Foreskin keratinocyte (primary cell): ENCODE measurements at places on chromosomes 1 and 21.

DNA sequence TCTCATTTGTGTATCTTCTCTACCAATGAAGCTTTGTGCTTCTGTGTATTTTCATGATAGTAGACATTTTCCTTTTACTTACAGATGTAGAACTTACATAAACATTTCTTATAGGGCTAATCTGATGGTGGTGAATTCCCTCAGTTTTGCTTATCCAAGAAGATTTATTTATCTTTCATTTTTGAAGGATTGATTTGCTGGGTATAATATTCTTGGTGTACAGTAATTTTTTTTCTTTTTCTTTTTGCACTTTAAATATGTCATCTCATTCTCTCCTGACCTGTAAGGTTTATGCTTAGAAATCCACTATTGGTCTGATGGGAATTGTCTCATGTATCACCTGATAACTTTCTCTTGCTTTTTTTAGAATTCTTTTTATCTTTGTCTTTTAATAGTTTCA is 127.6 kb upstream of the KCTD3 start:
- DNase-seq: no peak

- DNase-seq: no peak
Observed at GRCh38 chr1:179996099-179996498, 41.5 kb downstream of the CEP350 start.

GRCh38 chr1:204493984-204494280 is 673 bp downstream of the PIK3C2B start:
- DNase-seq: no peak

DNA sequence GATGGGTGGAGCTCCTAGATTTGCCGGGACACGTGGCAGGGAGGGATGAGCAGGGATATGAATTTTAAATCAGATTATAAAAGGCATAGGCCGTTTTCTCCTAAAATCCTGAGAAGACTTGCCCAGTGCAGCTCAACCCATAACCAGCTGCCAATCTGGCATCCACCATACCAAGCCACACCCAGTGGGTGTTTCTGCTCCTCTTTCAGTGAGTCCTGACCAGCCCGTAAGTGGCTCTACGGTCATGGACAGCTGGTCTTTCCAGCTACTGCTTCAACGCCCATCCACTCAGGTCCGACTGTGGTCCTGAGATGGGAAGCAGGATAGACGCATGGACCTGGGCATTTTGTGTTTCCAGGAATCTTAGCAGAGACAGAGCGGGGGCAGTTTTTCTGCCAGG is 107.2 kb downstream of the LAMC2 start:
- DNase-seq: no peak

DNA sequence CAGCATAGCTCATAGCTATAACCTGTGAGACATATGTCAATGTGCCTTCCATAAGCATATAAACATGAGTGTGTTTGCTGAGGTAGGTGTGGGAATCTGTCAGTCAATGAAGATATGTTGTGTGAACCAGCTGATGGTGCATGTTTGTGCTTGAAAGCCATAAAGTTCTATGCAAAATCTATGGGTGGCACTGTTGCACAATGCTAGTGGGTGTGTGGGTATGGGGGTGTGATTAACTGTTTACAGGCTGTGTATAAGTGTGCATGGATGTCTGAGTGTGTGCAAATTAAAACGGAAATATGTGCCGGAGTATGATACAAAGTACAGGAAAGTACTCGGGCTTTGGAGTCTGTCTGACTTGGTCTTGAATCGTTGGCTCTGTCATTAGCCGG is 1.0 kb upstream of the ATP2B4 start:
- peak; percentile 93 for DNase-seq

- no peak for DNase-seq
Observed at GRCh38 chr1:173414539-173415226, 62.5 kb upstream of the PRDX6 start.

GRCh38 chr1:115727706-115728249 is 40.7 kb downstream of the CASQ2 start:
- peak; percentile 70 for DNase-seq

GRCh38 chr1:71956613-71957285 is 325.6 kb downstream of the NEGR1 start:
- DNase-seq: no peak

DNA sequence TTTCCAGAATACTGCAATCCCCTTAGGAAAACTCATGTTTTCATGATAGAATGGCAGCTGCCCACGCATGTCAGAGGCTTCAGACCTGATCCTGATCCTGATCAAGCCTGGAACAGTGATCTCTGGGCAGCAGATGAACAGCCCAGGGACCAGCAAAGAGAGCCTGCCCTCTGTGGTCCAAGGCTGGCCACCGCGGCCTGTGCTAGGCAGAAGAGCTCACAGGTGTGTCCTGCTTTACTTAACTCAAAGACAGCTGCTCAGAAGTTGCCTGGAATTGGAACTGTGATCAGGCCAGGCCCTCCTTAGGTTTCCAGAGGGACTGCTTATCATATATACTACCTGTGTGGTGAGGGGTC is 21.2 kb upstream of the BCAR3 start:
- DNase-seq: no peak

DNA sequence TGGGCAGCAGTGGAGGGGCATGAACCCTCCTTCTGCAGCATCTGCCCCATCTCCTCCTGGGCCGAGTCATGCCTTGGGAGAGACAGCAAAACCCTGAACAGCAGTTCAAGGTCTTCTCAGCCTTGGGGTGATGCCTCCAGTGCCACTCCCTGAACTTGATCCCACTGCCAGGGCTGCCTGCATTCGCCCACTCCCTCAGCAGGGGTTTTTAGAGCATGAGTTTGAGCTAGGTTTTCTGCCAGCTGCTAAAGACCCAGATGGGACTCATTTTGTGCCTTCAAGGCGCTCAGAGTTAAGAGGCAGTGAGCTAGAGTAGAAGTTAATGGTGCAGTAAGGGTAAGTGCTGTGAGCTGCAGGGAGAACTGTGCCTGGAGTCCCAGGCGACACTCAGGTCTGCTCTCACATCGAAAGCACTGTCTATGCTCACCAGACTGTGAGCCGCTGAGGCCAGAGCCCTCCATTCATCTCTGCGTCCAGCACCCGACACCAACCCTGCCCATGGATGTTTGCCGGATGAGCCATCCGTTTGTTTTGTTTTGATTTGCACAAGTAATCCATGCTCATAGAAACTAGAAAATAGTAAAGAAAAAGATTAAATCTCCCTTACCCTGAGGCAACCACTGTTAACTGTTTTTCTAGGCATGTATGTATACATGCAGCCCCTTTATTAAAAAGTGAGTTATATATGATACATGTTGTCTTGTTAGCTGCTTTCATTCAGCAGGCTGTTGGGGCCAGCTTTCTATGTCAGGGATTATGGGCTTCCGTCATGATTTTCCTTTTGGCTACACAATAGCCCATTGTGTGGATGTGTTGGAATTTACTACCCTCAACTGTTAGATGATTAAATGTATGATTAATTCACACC is 67.8 kb downstream of the VPS26C start:
- peak; percentile 84 for DNase-seq

DNA sequence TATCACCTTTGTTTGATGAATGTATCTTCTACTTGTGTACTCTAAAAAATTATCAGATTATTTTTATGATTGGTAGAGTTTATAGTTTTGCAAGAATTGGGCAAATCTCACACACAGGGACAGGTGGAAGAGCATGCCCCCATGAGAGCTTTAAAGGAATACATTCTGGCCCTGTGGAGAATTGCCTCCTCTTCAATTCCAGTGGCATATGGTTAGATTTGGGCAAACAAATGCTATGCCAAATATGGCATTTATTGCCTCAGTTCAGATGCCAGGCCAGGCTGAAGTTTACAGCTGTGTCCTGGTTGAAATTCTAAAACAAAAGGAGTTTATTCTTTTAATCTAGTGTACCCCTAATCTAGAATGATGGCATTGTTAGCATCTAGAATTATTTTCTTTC is 162.4 kb upstream of the CACYBP start:
- DNase-seq: no peak

- DNase-seq: no peak
Observed at GRCh38 chr1:3049164-3049563, 19.8 kb upstream of the PRDM16 start.

DNA sequence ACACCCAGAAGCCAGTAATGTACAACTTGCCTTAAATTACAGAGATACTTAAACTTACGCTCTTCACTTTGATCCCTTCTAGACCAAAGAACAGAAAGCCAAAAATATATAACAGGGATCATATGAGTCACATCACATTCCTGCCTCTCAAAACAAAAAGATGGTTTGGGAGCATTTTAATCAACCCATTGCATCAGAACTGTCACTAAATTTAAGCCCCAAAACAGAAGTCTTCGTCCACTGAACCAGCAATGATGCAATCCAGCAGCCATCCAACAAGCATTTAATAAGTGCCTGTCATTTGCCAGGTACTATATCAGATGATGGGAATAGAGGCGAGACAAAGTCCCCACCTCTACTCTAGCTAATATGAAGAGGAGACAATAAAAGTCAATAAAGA is 42.7 kb upstream of the GLIS1 start:
- no peak for DNase-seq

GRCh38 chr1:21910558-21911204 is 26.4 kb downstream of the HSPG2 start:
- DNase-seq: no peak

GRCh38 chr1:98962156-98962555 is 42.5 kb downstream of the PLPPR5 start:
- no peak for DNase-seq

- no peak for DNase-seq
Observed at GRCh38 chr1:100019220-100019619, 49.4 kb downstream of the SLC35A3 start.

- DNase-seq: peak; percentile 22
Observed at GRCh38 chr1:54794451-54795355, 6.4 kb downstream of the TTC22 start.

- DNase-seq: no peak
Observed at GRCh38 chr1:232134365-232134764, 495.6 kb downstream of the SIPA1L2 start.

DNA sequence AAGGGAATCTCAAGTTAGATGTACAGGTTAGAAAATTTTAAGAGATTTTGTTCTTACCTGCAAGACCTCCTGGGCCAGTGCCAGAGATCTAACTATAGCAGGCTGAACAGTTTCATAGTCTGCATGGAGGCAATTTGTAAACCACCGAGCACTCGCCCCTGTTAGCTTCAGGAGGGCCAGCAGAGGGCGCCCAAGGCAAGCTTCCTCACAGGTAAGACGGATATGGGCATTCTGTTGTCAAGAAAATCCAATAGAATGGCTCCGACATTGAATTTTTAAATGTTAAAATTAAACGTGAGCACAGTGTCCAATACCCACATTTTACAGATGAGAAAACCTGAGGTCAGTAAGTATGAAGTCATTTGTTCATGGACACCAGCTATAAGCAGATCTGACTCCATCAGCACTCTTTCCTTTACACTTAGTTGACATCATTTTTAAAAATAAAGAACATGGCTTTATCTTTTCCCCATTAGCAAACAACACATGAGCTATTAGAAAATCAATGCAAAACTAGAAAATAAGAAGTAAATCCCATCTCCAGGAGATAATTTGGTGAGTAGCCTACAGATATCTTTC is 2.2 kb downstream of the REG4 start:
- DNase-seq: peak; percentile 38

- DNase-seq: peak; percentile 63
Observed at GRCh38 chr1:153698923-153699714, 20.6 kb downstream of the NPR1 start.

- DNase-seq: no peak
Observed at GRCh38 chr1:79974659-79975058, 968.1 kb upstream of the ADGRL4 start.

- DNase-seq: no peak
Observed at GRCh38 chr1:200793677-200794076, 55.0 kb downstream of the CAMSAP2 start.

DNA sequence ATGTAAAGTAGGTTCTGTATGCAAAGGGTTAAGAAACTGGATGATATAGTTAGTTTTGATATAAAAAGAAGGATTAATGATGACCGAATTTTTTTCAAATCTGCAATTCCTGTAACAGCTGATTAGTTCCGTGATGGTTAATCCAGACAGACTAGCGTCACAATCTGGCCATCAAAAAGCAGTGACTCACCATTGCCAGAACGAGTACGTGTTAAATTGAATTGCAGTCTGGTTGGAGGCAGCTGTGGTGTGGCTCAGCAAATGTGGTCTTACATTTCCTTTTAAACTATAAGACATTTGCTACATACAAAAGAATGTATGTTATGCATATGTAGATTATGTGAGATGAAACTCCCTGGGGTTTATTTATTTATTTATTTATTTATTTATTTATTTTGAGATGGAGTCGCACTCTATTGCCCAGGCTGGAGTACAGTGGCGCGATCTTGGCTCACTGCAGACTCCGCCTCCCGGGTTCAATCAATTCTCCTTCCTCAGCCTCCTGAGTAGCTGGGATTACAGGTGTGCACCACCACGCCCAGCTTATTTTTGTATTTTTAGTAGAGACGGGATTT is 139.8 kb downstream of the RYR2 start:
- DNase-seq: no peak

- DNase-seq: peak; percentile 31
Observed at GRCh38 chr1:84960371-84960770, 36.5 kb downstream of the MCOLN2 start.

- DNase-seq: peak; percentile 92
Observed at GRCh38 chr1:200917291-200917817, 22.7 kb downstream of the INAVA start.

- no peak for DNase-seq
Observed at GRCh38 chr1:198132060-198132781, 24.6 kb upstream of the NEK7 start.

GRCh38 chr21:14523234-14523633 is 22.9 kb downstream of the SAMSN1 start:
- peak; percentile 15 for DNase-seq

GRCh38 chr1:164689672-164690511 is 130.9 kb downstream of the PBX1 start:
- no peak for DNase-seq

DNA sequence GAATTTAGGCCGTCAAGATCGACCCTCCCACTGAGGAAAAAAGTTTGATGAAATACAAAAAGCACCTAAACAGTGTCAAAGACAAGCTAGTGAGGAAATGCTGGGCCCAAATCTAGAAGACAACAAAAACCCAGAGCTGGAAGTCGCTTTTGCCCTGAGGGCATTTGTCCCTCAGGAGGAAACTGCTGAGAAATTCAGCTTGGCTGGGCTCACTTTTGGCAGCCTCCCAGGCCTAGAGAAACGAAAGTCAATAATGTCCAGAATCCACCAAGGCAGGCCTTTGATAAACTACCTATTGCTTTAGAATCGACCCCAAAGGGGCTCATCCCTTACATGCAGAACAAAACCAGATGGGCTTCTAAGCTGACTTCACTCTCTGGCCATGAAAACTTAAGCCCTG is 38.9 kb downstream of the SYT2 start:
- DNase-seq: no peak

GRCh38 chr1:78370779-78371482 is 119.8 kb upstream of the PTGFR start:
- DNase-seq: peak; percentile 64

DNA sequence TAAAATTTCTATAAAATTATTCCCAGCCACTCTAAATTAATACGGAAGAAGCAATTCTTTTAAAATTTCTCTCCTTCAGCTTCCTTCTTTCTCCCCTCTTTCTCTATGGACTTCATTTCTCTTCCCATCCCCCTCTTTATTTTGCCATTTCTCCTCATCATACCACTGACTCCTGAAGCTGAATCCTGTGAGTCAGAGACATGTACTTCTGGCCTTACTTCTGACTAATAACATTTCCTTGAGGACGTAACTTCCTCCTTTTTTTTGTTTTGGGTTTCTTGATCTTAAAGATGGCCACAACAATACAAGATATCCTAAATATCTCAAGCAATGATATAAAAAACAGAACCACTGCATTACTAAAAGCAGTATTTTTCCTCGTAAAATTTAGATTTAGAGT is 63.6 kb upstream of the DENND1B start:
- DNase-seq: peak; percentile 82
